Body of pancreas (tissue), 4 donors: ENCODE measurements at places on chromosomes 2 and 18.
A peak's percentile ranks its signal among the peaks of the same experiment; 100 is the strongest.

DNA sequence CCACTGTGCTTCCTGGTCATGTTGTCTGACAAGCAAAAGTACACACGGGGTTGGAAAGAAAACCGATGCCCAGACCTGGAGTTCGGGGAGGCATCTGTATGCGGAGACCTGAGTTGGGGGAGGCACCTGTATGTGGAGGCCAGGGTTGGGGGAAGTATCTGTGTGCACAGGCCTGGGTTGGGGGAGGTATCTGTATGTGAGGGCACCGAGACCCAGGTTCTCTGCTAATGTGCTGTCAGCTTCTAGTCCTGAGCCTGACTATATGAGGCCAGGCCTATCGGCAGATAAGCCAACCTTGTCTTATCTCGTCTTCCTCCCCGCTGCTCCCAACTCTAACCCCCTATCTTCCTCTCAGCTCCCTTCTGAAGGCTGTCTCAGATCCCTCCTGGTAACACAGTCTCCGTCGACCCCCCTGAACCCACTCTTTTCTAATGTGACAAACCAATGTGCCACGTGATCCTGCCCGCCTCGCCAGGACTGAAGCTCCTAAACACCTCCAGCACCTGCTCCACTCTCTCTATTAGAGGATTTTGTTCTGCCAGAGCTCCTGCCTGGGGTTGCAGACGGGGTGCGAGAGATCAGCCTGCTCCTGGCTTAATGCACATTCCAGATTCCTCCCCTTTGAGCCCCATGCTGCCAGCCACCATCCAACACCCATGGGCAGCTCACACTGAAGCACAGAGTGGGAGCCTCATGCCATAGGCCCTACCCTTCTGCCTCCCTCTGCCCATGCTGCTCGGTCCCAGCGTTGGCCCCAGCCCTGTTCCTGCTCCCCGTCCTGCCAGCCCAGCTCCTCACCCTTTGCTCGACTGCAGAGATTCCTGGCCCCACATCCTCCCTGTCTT is 188.4 kb downstream of the SH3BP4 start:
- no peak for DNase-seq

DNA sequence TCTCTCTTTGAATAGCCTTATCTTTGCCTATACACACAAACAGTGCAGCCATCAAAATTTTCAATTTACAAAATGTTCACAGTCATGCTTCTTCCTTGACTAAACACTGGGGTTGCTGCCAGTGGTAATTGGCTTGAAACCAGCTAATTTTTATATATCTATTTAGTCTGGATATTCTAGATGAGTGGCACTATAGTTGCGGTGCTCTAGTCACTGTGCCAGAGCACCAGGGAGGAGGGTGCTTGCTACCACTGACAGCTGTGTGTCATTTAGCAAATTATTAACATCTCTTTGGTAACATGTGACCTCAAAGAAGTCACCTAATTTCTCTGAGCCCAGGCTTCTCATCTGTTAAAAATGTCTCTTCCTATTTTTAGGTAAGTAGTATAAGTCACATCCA is 130.4 kb downstream of the MEIS1 start:
- no peak for DNase-seq

GRCh38 chr18:37729716-37730115 is 164.1 kb upstream of the CELF4 start:
- DNase-seq: no peak

GRCh38 chr2:109295781-109296117 is 166.7 kb downstream of the SH3RF3 start:
- no peak for DNase-seq

GRCh38 chr2:15038366-15039364 is 406.1 kb downstream of the LRATD1 start:
- DNase-seq: no peak

- DNase-seq: no peak
Observed at GRCh38 chr18:46431522-46432171, 225.4 kb downstream of the LOXHD1 start.

DNA sequence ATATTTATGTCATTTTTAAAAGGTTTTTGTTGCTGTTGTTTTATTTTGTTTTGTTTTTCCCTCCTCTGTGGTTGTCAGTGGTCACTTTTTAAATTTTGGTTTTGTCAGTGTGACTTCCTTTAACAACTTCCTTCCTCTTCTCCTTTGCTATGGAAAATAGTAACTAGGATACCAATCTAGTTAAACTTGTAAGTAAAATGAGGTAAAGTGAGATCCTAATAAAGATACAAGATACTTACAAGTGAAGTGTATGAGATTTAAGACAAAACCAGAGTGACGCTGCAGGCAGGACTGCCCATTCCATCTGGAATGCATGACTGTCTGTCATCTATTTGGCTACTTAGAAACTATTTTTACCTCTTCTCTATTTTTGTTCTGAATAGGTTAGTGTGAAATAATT is 30.6 kb upstream of the CREB1 start:
- no peak for DNase-seq

DNA sequence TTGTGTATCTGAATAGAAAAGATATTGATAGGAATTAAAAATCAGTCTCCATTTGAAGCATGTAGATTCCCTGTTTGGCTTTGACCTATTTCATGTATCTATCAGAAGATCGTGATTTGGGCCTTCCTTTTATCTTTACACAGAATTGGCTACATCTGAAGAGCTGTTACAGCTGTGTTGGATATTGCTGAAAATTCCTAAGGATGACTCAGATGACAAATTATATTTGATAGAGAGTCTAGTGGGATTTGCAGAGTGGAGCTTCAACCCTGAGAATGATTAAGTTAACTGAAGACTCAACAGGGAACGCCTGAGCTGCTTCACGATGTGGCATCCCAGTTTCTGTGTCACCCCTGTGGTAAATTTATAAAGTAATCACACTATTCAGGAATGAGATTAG is 4.9 kb upstream of the COL3A1 start:
- DNase-seq: no peak

DNA sequence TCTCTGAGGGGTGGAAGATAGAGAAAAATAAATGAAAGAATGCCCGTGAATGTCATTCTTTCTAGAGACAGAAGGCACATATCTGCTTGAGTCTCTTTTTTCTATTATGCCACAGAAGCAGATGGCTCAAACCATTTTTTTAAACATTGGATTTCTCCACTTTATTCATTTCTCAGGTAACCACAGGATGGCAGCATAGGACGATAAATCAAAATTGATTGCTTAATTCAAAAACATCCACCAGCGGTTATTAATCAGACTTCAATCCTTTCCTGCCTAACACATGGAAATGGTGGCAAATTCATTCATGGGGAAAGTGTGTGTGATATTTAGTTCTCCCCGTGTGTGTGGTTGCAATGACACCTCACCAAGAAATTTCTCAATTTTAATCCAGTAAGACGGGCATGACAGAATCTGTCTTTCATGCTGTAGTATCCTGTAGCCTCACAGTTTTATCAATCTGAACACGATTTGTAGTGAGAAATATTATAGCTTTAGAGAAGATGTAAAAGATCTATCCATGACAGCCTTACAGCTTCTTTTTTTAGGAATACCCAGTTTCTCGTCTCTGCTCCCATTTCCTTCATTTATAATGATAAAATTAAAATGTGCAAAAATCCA is 72.2 kb downstream of the DSC3 start:
- DNase-seq: no peak

DNA sequence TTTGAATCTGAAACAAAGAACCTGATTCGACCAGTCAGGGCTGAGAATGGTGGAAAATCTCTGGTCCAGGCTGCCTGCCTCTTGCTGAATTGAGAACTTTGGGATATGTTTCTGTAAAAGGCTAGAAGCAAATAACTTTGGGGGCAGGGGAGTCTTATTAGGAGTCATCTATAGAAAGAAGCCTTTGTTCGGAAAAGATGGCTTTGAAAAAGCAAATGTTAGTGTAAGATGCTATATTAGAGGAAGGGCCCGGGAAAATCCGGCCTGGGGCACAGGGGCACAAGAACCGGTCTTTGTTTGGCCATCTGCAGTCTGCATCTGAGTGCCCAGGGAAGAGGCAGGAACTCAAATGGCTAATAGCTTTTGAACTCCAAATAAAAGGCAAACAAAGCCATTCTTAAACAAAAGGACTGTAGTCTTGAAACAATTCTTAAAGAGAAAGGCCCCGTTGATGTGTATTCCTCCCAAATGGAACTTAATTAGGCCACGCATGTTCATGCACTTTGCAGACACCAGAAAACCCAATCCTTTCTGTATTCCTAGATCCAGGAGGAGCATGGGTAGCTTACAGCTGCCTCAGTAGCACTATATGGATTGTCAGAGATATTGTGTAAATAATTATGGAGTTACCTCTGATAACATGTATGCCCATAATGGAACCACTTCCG is 180.0 kb upstream of the ARL4C start:
- DNase-seq: no peak

- DNase-seq: no peak
Observed at GRCh38 chr2:171550613-171551012, 28.3 kb downstream of the CYBRD1 start.

- DNase-seq: peak; percentile 83
Observed at GRCh38 chr2:74441690-74442482, at the start of gene RTKN. Gene RTKN (minus strand): TSS chr2:74441937. CDS start chr2:74441816, 121 bp downstream.

DNA sequence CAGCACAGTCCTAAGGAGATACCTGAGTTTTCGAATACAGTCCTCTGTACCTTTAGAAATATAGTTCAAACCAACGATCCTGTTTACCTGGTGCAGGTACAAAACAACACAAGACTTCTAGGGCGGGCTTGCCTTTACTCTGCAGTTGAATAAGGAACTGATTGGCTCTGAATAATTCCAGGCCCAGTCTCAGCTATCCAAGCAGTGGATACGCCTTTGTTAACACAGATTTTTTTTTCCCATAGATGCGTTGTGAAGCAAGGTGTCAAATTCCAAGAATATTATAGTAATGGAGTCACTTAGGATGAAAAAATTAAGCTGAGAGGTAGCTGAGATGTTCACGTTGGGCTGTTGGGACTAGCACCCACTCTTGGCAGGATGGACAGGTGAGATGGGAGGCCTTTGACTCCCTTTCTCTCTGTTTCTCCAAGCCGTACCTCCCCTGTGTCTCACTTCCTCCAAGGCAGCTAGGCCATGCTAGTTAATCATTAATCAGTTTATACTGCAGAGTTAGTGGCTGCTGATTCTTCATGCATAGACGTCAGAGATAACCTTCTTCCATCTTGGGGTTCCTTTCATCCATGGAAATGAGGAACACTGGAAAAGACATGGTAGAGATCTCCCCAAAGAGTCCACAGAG is 380.8 kb upstream of the ACVR2A start:
- DNase-seq: peak; percentile 22

DNA sequence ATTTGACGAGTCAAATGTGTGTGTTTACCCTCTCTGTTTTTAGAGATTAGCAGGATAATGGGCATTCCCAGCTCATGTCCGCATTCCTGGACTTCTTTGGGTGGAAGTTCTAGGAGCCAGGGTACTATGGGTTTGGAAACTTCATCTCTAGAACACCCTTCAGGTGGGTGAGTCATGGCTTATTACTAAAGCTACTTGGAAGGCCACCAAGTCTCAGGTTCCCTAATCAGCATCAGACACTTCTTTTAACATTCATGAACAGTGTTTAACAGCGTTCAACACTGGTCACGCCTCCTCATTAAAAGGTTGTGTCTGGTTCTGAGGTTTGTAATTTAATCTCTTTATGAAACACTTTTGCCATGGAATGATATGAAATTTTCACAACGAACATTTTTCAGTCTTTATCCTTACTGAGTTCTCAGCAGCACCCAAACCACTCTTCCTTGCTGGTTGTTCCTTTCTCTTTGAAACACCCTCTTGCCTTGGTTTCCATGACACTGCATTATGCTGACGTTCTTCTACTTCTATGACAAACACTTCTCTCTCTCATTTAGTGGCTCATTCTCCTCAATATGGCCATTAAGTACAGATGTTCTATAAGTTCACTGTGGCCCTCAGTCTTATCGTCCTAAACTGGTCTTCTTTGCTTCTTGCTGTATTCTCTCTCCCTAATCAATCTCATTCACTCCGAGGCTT is 49.3 kb downstream of the MMADHC start:
- no peak for DNase-seq

GRCh38 chr2:73260338-73260984 is 23.8 kb downstream of the FBXO41 start:
- peak; percentile 67 for DNase-seq

DNA sequence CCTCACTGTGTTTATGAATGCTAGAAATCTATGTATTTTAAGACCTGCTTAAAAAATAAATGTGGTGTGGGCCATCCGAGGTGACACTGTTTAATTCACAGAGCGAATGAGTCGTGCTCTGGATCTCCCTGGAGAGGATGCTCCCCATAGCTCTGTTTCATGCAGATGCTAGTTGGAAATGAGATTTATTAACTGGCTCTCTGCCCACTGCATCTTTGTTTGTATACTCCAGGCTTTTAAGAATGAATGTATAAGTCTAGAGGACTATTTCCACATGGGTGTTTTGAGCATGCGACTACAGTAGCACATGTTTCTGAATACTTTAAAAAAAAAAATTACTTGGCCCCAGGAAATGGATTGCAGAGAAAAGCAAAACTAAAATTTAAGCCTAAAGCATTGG is 3.9 kb downstream of the MAPRE2 start:
- DNase-seq: no peak

DNA sequence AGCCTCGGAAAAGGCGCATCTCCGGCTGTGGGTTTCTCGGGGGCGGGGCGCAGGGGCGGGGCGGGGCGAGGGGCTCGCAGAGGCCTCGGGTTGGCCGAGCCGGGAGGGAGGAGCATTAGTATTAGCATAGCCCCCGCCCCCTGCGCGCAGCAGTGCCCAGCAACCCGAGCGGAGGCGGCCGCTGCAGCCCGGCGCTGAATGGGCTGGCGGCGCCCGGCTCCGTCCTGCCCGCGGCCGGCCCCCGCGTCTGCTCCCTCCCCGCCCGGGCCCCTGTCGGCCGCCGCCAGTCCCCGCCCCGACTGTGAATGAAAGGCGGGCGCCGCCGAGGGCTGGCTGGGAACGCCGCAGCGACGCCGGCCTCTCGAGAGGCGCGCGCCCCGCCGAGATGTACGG is at the start of gene EFR3B:
Gene EFR3B (plus strand): TSS at position 149 of the 393 bp plus-strand sequence. CDS start 237 bp downstream, at position 386.
- peak; percentile 98 for DNase-seq

GRCh38 chr2:189698020-189698887 is 23.8 kb downstream of the ANKAR start:
- DNase-seq: peak; percentile 73

- no peak for DNase-seq
Observed at GRCh38 chr2:25055376-25055920, 13.6 kb downstream of the EFR3B start.

- no peak for DNase-seq
Observed at GRCh38 chr2:164735309-164735919, 106.2 kb downstream of the COBLL1 start.

- peak; percentile 10 for DNase-seq
Observed at GRCh38 chr2:191539068-191539467, 138.9 kb upstream of the NABP1 start.

- no peak for DNase-seq
Observed at GRCh38 chr2:151943461-151943860, 115.2 kb upstream of the ARL5A start.

DNA sequence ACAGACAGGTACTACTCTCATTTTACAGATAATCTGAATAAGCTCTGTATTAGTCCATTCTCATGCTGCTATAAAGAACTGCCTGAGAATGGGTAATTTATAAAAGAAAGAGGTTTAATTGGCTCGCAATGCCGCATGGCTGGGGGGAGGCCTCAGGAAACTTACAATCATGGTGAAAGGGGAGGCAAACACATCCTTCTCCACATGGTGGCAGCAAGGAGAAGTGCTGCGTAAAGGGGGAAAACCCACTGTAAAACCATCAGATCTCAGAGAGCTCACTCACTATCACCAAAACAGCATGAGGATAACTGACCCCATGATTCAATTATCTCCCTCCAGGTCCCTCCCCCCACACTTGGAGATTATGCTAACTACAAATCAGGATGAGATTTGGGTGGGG is 254.4 kb downstream of the KCNE4 start:
- no peak for DNase-seq
